ENCODE measurements at places on chromosomes 2 and 18.

GRCh38 chr2:128202791-128203190 is 111.8 kb downstream of the UGGT1 start:
- no peak for DNase-seq

DNA sequence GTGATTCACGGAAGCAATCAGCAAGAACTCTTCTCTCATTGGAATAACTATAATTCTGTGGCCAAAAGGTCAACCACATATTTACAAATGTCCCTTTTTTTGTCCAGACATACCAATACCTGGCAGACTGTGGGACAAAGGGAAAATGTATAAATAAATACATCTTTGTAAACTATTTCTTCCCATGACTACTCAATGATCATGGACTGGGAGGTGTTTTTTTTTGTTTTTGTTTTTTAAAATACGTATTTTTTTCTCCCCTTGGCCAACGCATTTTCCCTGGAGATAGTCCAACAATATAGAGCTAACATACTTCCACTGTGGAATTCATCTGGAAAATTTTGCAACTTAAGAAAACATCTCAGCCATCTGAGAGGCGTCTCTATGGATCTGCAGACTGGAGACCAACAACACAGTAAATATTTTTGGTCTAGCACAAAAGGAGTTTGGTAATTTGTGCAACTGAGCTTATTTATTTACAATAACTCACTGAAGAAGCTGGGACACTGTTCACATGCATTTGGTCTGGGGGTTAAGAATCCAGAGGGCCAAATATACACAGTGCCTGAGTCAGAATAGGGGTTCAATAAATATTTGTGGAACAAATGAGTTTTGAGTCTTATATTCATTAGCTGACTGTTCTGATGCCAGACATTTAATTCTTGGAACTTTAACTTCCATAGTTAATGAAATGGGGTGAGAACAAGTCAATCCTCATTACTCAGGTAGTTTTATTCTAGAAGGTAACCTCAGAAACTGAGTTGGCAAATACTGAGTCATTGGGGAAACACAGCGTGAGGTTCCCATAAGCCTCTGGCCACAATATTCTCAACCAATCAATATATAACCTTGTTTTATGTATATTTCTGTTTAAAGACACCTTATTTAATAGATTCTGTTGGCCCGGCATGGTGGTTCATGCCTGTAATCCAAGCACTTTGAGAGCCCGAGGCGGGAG is 36.2 kb downstream of the CCBE1 start:
- DNase-seq, result no peak

- DNase-seq, result no peak
Measured at GRCh38 chr2:101794141-101794540, 96.6 kb downstream of the MAP4K4 start.

- peak; percentile 68 for DNase-seq
Measured at GRCh38 chr18:48875942-48876511, 74.7 kb downstream of the SMAD7 start.

DNA sequence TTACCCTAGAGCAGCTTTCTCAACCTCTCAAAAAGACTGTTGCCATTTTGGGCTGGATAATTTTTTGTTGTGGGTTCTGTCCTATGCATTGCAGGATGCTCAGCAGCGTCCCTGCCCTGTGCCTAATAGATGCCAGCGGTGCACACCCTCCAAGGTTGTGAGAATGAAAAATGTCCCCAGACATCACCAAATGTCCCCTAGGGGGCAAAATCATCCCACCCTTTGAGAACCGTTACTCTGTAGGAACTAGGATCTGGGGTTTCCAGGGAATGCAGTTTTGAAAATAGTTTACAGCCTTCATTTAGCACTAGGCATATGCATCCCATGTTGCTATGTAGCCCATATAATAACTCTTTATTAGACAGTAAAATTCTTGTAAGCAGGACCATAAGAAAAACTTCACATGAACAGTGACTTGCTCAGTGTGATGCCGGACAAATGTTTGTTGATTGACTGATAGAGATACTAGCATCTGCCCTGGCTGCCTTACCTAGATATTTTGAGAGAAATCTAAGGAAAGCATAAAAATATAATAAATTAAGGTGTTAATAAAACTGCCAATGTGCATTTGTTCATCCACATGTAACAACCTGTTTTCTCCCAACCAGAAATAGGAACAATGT is 79.2 kb upstream of the EPC2 start:
- no peak for DNase-seq

DNA sequence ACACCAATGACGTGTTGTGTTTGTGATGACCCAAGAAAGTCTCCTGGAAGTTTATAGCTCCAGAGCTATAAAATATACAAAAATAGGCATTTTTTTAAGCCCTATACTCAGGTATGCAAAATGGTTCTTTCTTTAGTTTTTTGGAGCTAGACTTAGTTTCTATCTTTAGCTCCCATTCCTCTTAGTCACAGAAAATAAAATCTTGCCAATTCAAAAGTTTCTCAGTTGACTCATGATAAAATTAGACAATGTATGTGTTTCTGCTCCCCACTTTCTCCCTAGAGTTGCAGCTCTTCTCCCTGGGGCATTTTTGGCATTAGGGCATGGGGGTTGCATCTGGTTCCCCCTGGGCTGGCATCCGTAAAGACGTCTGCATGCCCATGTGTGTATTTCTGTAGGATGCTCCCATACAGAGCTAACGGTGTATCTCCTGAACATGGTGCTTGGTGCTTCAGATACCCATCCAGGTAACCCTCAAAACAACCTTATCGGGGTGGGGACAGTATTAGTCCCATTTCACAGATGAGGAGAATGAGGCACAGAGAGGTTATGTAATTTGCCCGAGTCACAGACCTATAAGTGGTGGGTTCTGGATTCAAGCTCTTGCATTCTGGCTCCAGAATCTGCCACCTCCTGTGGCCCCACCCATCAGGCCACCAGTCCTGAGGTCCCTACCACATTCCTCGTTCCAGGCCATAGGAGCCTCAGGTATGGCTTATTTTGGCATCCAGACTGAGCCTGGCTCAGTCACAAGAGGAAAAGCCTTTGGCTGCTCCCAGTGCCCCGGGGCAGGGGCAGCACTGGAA is 43.1 kb upstream of the ASAP2 start:
- no peak for DNase-seq

GRCh38 chr18:6289843-6290242 is 124.9 kb downstream of the L3MBTL4 start:
- DNase-seq, result no peak

DNA sequence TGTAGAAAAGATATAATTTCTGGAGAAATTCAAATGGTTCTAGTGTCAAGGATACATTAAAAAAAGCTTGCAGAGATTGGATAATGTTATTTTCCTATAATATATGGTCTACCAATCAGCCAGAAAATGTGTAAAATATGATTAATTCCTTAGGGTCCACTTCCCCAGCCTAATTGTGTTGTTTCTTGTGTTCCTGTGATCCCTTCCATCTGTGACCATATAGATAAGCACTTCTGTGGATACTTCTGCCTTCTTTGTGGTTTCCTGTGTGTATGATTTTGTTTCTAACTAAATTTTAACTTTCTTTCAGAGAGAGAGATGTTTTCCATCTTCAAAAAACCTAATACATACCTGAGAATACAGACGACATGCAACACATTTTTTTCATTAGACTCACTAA is 367.1 kb upstream of the PIK3C3 start:
- DNase-seq, result no peak

Data from spleen (tissue), 13 donors.